ENCODE measurements at places on chromosomes 2 and 18.

GRCh38 chr18:39667905-39668304 lies 2102.3 kb upstream of the CELF4 start:
- peak; percentile 29 for DNase-seq

GRCh38 chr2:158125756-158126498 lies 24.3 kb downstream of the UPP2 start:
- no peak for DNase-seq

DNA sequence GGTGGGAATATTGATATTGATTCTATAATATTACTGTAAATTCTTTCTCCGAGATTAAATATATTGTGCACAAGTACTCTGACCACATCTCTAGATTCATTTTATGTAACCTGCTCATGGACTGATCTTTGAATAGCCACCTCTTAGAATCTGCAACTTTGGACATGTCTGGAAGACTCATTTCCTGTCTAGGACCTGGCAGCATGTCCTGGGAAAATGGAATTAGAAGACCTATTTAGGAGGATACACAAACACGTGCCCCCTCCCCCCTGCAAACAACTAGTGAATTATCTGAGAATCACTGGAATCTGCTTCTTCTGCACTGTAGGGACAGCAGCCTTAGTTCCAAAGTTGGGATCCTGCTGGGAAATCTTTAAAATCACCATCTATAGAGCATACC lies 94.1 kb downstream of the UBE2E3 start:
- peak; percentile 45 for DNase-seq

DNA sequence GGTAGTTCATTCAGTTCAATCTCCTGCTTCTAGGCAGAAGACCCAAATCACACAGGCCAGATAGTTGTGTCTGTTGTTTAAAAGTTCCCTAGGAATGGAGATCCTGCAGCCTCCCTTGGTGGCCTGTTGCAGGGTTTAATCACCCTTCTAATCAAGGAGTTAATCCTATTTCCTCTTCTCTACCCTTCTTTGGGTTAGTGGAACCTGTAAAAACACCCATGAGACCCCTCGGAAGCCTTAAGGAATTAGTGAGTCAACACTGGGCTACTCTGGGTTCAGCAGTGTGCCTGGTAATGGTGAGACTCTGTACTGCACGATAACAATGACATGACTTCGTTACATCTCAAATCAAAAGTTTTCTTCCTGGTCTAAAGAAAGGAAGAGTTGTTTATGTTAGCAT lies 217.6 kb upstream of the NRP2 start:
- DNase-seq = no peak

DNA sequence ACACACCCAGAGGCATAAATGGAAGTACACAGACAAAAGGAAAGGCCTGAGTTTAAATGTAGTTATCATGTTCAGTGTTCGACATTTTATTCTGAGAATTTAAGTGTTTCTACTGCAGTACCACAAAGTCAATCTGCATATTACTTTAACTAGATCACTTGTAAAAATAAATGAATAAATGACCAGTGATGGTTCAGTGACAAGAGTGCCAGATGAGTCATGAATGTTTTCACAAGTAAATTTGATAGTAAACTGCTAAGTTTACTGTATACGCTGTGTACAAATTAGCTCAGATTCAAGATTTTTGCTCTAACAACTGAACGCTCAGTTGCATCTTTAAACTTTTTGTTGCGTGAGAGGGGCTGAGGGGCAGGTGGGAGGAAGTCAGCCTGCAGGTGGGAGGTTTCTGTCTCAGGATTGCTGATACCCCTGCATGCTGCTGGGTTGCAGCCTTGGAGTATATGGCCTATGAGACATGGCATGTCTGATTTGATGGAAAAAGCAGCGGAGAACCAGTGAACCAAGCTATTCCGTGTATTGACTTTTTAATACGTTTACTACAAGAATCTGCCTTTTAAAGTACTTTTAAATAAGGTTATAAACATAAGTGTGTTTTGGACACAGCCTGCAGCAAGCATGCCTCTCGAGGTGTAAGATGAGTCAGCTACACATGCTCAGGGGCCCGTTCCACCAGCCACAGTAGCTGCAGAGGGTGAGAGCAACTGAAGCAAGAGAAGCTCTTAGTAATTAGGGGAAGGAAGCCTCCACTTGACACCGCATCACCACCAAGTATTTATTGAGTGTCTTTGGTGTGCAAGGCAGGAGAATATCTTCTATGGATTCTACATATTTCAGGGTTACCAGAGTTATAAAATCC lies 245.1 kb downstream of the NEDD4L start:
- peak; percentile 84 for DNase-seq

DNA sequence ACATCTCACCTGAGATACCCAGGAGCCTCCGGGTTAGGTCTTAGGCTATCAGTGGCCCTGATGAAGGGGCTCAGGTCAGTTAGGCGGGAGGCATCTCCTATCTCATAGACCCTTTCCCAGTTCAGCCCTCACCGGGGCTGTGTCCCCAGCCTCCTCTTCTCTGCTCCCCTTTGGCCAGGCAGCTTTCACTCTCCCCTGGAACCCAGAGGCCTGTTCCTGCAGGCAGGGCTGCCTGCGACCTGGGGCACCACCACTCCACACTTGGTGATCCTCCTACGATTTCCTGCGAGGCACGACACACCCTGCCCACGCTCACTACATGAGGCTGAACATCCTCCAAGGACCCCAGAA lies 51.2 kb downstream of the SFXN5 start:
- no peak for DNase-seq

GRCh38 chr2:183543731-183544130 lies 419.5 kb downstream of the NUP35 start:
- DNase-seq = peak; percentile 6

GRCh38 chr2:239792405-239793084 lies 232.6 kb downstream of the NDUFA10 start:
- no peak for DNase-seq

DNA sequence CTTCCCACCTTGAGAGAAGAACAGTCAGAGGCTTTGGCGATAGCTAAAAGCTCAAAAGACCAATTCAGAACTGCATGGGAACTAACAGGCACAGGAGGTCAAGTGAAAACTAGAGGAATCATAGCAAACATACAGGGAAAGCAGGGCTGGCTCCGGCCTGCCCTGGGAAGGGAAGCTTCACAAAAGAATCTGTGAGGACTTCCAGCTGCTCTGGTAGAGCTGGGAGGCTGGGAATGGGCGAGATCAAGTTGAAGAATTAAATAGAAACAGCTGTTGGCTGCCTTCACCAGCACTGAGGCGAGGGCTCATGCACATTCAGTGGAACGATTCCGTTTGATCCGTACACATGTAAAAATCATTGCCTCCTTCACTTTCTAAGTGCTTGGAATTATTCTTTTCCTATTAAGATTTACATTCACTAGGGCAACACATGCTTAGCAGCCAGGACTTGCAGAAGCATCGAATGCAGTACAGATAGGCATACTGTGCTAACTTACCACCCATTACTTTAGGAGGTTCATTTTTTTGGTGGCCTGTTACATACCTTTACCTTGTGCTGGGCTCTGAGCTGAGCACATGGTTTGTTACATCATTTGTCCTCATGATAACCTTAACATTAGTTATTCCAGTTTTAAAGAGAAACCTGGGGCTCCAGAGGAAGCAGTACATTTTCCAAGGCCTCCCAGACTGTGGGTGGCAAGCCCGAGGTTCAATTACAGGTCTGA lies 125.4 kb upstream of the RNF152 start:
- DNase-seq = peak; percentile 32

DNA sequence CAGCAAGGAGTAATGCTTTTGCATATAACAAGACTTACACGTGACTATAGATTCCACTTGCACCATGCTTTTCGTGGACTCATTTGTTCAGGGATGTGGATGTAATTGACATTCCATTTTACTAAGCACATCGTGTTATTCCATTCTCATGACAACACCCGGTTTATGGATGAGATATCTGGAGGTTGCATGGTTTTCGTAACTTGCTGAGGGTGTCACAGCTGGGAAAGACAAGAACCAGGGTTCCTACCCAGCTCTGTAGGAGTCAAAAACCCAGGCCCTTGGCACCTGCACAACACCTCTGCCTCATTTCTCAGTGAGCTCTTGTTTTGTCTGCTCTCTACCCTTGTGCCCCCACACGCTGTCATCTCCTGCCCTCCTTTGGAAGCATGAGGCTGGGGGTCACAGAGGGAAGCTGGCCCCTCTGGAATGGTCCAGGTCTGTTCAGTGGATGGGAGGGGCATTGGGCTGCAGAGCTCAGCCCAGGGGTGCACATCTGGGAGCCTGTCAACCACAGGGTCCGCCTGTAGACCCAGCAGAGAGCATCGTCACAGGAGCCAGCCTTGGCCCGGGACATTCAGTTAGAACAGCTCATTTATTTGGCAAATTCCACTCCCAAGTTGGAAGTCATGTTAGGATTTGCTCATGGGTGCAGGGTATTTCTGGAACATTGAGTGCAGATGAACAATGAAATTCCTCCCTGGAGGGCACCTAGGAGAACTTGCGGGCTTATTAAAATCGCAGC lies 120.1 kb upstream of the TWIST2 start:
- no peak for DNase-seq

DNA sequence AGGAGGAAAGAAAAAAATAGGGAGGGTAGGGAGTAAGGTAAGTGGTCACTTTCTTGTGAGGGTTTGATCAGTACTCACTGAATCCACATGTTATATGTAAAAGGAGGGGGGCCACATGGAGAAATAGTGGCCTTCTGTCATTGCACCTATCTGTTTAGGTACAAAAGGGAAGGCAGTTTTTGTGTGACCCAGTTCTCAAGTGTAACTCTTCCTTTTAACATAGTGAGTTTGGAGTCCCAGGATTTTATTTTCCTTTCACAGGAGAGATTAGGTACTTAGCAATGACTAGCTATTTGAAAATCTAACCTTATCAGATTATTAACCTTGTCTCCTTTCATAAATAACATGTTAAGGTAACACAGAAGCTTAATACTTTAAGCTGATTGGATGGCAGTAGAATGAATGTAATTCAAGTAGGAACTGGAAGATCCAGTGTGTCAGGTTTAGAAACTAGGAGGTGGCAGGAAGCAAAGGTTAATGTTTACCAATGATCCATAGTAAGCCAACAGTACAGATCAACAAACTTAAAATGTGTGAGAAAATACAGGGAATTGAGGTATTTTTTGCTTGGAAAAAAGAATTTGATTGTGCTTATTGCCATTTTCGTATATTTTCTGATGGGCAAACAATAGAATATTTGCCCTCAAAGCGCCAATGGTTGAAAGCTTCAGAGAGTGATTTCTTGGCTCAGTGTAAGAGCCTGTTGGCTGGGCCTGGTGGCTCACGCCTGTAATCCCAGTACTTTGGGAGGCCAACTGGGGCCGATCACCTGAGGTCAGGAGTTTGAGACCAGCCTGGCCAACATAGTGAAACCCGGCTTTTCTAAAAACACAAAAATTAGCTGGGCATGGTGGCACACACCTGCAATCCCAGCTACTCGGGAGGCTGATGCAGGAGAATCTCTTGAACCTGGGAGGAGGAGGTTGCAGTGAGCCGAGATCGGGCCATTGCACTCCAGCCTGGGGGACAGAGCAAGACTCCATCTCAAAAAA lies 11.3 kb downstream of the HNMT start:
- no peak for DNase-seq

DNA sequence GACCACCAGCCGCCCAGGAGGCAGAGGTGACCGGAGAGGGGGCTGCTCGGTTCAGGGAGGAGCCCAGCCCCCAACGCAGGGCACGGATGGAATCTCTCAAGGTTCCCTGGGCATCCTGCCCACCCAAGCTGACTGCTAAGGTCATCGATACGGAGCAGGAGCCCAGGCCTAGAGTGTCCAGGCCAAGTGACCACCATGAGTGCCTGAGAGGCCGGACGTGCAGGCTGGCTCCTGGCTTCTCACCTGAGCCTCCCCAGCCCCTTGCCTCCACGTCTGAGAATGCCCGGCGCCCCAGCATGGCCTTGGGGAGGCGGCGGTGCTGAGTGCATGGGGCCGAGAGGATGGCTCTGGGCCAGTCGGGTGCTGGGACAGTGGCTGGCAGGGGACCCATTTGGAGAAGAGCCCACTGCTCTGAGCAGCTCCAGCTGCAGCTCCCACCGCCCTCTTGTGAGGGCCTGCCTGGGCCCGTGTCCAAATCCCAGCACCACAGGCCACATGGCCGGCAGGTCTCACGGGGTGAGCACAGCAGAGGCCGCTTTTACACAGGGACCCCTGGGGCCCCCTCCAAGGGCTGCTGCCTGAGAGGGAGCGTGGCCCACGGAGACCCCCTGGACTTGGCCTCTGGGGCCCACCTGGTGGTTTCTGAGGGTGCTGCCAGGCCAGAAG lies 102.8 kb upstream of the CTDP1 start:
- DNase-seq = no peak

DNA sequence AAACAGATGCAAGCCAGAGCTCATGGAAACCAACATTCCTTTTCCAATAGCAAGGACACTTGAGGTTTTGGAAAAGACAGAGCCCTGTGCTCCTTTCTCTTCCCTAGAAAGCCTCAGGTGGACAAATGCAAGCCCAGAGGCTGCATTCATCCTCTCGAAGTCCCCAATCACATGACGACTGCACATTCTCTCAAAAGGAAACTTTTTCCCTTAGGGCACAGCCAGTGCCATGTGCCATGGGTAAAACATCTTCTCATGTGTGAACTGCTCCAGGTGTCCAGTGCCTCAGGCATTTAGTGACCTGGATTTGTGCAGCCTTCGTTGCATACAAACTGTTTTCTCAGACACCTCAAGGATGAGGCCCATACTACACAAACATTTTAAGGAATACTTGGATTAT lies 140.7 kb downstream of the LAMA1 start:
- no peak for DNase-seq

GRCh38 chr2:96832754-96833507 lies 10.9 kb downstream of the ANKRD23 start:
- peak; percentile 9 for DNase-seq

GRCh38 chr2:201786471-201786870 lies 5.7 kb upstream of the ALS2 start:
- peak; percentile 80 for DNase-seq

DNA sequence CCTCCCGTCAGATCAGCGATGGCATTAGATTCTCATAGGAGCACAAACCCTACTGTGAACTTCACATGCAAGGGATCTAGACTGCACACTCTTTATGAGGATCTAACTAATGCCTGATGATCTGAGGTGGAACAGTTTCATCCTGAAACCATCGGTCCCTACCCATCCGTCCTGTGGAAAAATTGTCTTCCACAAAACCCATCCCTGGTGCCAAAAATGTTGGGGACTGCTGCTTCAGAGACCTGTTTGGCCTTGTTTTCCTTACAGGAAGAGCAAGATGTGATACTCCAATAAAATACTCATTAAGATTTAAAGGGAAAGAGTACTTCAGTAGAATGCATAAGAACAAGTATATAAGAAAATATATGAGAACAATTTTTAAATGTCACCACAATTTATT lies 71.1 kb downstream of the RNF152 start:
- DNase-seq = no peak

GRCh38 chr2:196961889-196962288 lies 35.4 kb upstream of the PGAP1 start:
- DNase-seq = no peak

GRCh38 chr2:70570041-70570661 lies 16.5 kb upstream of the TGFA start:
- DNase-seq = peak; percentile 79

- DNase-seq = no peak
Observed at GRCh38 chr2:240365971-240366471, 69.4 kb upstream of the GPC1 start.

Data from M059J (cell line).